Stimulated activated CD8-positive, alpha-beta memory T cell treated with anti-CD3 and anti-CD28 coated beads, Interleukin-4, amount 100 ng/mL, for 48 hours (primary cell): ENCODE measurements at places on chromosomes 11 and 22.

- DNase-seq, result no peak
These were observed 169.8 kb downstream of the C11orf91 start for GRCh38 chr11:33530815-33531214.

DNA sequence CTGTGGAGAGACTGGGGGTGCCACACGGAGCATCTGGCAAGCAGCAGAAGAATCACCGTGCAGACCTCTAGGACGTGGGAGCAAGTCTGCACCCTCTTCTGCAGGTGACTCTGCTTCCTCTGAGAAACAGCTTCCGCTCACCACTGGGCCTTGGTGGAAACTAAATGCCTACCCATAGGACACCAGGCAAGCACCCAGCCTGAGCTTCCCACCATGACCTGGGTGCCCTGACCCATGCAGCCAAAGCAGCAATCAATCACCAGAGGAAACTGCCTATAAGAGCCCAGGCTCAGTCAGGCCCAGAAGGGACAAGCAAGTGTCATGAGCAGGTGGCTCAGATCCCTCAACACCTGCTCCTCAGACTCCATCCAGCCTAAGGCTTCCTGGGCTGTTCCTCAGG, 63.4 kb downstream of the IGLL5 start:
- no peak for DNase-seq

DNA sequence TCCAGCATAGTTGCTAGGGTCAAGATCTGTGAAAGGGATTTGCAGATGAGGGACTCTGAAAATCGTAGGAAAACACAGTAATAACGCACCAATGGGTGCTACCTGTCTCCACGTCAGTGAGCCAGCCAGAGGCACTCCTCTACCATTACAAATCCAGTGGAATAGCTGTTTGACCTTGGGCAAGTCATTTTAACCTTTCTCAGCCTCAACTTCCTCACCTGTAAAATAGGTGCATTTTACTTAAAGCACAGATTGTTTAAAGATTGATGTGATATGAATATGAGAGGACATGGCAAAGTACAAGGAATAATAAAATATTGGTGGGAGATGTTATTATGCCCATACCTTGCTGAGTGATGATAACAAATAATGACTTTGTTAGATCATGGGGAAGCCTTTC, 148.1 kb upstream of the TTC12 start:
- no peak for DNase-seq

DNA sequence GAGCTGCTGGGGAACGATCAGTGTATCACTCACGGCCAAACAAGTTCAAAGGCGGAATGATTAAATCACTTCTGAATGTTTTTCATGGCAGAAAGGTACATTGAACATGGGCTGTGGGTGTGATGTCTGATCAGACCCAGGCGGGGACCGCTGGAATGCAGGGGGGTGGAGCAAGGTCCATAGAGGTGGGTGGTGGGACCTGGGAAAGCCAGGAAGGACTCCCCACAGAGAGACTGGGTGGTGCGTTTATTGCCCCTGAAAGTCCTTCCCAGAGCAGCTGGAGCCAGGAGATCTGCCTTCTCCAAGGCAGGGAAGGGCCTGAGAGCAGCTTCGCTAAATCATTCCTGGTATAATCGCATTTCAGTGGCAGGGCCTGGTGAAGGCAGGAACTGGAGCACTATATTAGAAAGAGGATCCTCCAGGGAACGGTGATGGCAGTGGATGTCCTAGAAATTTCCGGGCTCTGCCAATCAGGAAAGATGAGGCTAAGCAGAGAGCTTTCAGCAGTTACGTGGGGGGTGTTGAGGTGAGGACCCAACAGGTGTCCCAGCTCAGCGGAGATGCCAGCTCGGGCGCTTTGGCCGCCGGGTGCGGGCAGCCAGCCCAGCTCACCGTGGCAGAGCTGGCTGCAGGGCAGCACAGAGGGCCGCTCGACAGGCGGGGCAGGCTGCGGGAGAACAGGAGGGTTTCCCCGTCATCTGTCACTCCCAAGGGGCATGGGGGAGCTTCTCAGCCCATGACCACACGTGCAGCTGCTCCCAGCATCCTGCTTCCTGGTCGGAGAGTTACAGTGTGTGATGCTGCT, 271.7 kb downstream of the CTTN start:
- DNase-seq, result no peak

GRCh38 chr22:39661842-39662685, 91.5 kb downstream of the CACNA1I start:
- DNase-seq, result peak; percentile 87

DNA sequence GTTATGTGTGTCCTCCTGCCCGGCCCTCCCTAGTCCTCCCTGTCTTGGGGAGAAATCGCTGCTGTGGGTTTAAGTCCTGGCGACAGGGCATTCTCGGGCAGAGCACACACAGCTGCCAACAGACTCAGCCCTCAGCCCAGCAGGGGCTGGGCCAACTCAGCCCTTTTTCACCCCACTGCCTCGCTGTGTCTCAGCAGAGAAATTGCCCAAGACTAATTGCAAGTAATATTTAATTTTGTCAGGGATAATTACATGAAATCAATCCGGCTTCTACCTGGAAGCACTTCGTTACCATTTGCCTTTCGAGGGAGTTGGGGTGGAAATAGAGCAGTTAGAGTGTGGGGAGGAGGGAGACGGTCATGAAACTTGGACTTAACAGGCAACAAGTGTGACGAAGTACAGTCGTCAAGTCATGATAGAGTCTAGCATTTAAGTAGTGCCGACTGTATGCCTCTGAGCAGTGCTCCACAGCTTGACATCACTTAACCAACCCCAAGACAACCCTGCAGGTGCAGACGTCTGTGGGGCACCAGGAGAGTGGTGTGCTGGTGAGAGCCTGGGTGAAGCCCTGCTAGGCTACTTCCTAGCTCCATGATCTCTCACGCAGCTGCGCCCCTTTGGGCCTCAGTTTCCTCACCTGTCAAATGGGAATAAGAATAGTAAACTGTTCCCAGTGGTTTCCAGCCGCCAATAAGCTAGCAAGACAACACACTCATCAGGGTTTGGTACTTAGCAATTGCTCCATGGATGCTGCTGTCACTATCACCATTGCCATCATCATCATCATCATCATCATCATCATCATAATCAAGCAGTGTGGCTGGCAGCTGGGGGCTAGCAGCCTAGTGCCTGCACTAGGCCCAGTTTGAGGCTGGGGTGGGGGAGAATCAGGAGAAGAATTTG, 29.2 kb downstream of the MN1 start:
- no peak for DNase-seq

- no peak for DNase-seq
These were observed 766.2 kb upstream of the LRRC4C start for GRCh38 chr11:42225664-42226063.

DNA sequence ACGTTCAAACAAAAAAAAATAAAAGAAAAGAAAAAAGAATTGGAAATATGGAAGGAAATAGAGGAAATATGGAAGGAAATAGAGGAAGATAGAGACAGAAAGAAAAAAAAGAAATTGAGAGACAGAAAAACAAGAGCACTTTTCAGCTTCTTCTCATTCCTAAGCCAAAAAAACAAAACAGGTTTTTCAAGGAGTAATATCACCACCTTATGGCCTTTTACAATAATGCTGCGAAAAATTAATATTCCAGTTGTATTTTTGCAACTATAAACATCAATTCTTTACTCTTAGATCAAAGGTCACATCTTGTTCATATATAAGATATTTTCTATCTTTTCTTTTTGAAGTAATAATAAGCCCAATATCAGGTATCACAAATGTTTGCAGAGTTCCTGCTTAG, 328.3 kb downstream of the FAT3 start:
- no peak for DNase-seq

- no peak for DNase-seq
These were observed 954.2 kb upstream of the RAG2 start for GRCh38 chr11:37552284-37552683.

GRCh38 chr11:123197711-123198110, 2.7 kb upstream of the CLMP start:
- peak; percentile 34 for DNase-seq

GRCh38 chr11:126219547-126219946, 8.0 kb downstream of the FAM118B start:
- DNase-seq, result no peak

- DNase-seq, result peak; percentile 93
These were observed 3.7 kb downstream of the RPS19BP1 start for GRCh38 chr22:39528681-39529486.

- DNase-seq, result no peak
These were observed 4.3 kb downstream of the POLD4 start for GRCh38 chr11:67349036-67349435.

GRCh38 chr11:80163011-80163410, 722.2 kb upstream of the TENM4 start:
- no peak for DNase-seq

- DNase-seq, result no peak
These were observed 4746.2 kb upstream of the OR11H1 start for GRCh38 chr22:10781571-10782403.

- peak; percentile 65 for DNase-seq
These were observed 27.6 kb downstream of the PLEKHA7 start for GRCh38 chr11:16986434-16987204.

- DNase-seq, result no peak
These were observed 50.4 kb downstream of the GDPD4 start for GRCh38 chr11:77250881-77251640.

GRCh38 chr11:122920579-122920978, 38.0 kb downstream of the JHY start:
- DNase-seq, result no peak

DNA sequence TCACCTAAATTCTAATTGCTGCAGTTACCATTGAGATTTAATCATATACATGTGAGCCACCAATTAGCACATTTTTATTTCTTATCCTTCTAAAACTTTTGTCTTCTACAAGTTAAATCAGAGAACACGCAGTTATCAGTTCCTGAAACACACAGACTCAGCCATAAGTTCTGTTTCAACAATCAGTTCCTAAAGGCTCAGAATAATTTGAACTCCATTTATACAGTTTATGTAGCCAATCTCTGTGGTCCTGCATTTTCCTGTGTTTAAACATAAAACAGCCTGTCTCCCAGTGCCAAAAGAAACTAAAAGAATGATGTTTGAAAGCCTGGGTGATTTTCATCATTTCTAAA, 2.9 kb downstream of the PLAAT3 start:
- no peak for DNase-seq

DNA sequence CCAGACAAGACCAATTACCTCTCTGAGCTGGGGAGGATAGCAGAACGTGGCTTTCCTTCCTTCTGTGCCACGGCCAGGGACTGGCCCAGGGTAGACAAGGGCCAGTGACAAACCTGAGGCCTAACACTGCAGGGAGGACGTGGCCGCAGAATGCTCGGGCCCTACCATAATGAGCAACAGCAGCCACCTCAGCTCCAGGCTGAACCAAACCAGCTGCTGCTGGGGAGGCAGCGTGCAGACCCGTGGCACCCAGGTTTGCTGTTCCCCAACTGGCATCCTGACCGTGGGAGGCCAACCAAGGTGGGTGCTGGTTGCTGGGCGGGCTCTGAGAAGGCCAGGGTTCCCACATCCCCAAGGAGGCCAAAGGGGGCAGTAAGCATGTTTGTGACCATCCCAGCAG, 83.0 kb downstream of the MORC2 start:
- DNase-seq, result no peak

GRCh38 chr11:73386016-73386415, 9.8 kb downstream of the RELT start:
- DNase-seq, result no peak

DNA sequence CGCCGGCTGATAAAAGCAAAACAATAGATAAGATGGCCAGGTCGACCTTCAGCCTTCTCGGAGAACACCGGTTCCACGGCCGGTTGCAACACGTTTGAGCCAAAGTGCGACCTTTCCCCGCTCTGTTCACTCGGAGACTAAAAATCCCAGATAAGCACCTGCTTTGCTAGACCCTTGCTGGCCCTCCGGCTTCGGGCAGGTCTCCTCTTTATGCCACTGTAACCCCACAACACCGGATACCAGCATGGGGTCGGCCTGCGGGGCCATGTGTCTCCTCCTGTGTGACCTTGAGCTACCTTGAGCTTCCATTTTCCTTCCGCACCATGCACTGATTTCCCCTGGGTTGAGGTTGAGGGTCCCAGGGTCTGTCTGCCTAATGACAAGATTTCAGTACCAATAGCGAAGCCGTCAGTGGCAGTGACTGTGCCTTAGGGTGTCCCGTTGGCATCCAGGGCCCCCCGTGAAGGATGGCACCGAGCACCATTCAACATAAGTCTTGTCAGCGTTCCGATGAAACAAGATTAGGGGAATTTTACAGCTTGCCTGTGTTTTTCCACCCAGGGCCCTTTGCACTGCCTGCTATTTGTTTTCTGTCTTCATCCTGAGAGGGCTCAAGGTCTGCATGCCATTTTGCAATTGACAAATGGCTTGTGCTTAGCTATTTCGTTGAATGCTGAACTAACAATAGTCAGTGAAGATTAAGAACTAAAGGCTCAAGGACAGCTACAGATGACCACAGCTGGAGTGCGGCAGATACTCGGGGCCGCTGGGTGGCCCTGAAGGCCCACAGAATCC, 118.6 kb downstream of the KCNQ1 start:
- DNase-seq, result no peak
